Left lobe of liver (tissue), 2 donors: ENCODE measurements at places on chromosomes 4 and X.
A peak's percentile ranks its signal among the peaks of the same experiment; 100 is the strongest.

- DNase-seq: no peak
Observed at GRCh38 chrX:129034196-129034595, 489.1 kb downstream of the SMARCA1 start.

DNA sequence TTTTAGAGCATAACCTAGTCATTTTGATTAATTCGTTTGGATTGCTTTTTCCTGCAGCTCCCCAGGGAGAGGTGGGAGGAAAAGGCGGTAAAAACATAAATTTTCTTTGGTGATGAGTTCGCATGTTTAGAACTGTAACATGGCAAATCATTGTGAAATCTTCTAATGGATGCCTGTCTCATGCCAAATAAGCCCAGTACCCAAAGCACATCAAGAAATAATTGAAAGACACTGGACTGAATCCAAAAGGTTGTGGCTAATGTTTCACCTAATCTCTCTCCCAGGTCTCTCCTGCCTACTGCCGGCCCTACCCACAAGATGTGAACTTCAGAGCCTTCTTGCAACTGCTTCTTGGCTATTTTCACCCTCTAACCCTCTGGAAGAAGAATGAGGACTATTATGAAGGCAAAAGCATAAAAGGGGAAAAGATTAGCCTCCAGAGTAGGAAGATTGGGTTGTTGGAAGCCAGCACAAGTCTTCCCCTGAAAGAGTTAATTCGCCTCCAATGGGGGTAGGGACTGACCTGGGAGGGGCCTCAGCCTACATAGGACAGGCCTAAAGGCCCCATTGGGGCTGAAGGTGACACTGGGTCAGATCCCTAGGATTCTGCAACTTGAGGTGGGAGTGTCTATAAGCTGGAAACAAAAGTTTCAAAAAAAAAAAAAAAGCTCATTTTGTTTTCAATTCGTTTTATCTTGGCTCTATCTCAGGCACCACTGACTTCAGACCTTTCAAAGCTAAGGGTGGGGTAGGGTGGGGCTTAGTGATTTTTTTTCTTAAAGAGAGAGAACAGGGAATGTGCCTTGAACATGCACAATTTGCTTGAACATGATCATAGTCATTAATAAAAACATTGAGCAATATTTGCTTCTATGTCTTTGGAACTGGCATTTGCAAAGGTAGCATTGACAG is 278.6 kb upstream of the KLF3 start:
- peak; percentile 72 for DNase-seq

GRCh38 chr4:76657443-76657842 is 222.4 kb downstream of the SHROOM3 start:
- DNase-seq: no peak

DNA sequence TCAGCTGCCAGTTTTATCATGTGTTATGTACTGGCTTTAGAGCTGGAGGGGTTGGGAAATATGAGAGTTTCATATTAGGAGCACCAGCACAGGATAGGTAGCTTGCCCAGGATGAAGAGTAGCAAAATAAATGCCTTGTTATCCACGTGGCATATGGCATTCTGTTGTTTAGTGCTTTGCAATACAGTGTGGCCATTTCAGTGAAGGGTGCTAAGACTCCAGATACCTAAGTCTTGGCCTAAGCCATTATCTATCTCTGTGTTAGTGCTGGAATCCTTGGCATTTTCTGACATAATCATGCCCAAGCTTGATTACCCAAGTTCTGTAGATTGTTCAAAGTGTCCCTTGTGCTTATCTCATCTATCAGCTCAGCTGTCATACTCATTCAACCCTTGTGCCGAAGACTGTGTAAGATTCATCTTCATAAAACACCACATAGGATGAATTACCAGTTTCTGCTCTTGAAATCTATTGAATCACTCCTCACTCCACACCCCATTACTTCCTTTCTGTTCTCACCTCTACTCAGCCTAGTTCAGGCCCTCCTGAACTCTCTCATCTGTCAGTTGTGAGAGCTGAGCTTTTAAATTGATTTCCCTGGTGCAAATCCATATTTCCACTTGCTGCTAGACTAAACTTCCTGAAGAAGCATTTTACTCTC is 73.5 kb downstream of the CLCN5 start:
- DNase-seq: no peak

DNA sequence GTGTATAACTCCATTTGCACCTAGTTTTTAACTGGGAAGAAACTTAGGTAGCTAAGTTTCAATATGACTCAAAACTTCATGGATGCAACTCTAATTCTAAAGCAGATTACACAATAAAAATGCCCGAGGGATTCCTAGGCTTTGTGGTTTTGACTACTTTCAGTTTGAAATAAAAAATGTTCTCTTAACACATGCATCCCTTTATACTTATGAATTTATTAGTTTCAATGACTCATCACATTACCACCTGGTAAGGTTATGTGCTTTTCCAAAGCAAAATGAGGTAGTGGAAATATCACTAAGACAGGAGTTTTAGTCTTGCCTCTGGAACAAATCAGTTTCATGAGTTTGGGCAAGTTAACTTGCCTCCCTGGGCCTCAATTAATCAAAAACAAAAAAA is 125.5 kb downstream of the OPHN1 start:
- DNase-seq: no peak

GRCh38 chr4:101218346-101218745 is 129.0 kb downstream of the PPP3CA start:
- DNase-seq: no peak

- no peak for DNase-seq
Observed at GRCh38 chr4:84920617-84921016, 45.9 kb downstream of the WDFY3 start.

GRCh38 chr4:22667332-22667940 is 25.3 kb upstream of the GBA3 start:
- no peak for DNase-seq

- no peak for DNase-seq
Observed at GRCh38 chr4:61445374-61446063, 245.4 kb downstream of the ADGRL3 start.

GRCh38 chrX:130204647-130205046 is 32.9 kb downstream of the RAB33A start:
- DNase-seq: no peak

DNA sequence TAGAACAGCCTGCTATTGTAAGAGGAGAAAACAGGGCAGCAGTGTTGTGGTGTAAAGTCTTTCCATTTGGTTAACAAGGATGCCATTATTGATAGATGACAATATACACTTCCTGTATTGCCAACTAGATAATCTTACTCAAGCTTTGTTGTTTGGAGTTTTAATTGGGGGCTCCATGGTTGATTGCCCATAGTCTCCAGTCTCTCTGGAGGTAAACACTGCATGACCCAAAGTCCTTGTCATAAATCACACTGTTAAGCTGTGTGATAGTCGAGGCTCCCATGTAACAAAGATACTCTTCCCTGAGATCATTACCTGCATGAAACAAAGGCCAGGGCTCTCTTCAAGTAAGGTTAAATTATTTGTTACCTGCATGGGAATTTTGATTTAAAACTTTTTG is 394.6 kb downstream of the C4orf33 start:
- no peak for DNase-seq

DNA sequence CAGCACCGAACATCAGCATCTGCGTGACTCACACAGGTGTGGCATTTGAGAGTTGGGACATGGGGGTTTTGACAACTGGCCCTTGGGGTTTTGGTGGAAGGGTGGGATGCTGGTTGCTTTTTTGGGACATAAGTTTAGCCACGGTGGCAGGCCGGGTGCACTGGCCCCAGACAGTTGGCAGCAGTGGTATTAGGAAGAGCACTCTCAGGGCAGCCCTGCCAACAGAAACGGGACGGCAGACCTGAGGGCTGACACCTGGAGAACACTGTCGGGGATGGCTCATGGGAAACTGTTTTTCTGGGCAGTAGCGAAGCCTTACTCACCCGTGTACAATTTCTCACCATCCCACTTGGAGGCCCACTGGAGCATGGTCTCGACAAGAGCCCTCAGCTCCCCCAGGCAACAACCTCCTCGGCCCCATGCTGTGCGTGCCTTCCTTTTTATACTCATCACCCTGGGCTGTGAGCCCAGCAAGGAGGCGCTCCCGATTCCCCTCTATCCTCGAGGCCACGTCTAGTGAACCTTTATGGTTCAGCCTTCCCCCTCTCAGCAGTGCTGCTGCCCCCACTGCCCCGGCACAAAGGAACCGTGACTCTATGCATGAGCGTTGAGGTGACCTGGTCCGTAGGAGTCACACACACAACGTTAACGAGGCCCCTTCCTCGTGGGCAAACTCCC is 30.6 kb downstream of the WDR1 start:
- no peak for DNase-seq

- no peak for DNase-seq
Observed at GRCh38 chrX:40573763-40574162, 7.0 kb upstream of the ATP6AP2 start.

DNA sequence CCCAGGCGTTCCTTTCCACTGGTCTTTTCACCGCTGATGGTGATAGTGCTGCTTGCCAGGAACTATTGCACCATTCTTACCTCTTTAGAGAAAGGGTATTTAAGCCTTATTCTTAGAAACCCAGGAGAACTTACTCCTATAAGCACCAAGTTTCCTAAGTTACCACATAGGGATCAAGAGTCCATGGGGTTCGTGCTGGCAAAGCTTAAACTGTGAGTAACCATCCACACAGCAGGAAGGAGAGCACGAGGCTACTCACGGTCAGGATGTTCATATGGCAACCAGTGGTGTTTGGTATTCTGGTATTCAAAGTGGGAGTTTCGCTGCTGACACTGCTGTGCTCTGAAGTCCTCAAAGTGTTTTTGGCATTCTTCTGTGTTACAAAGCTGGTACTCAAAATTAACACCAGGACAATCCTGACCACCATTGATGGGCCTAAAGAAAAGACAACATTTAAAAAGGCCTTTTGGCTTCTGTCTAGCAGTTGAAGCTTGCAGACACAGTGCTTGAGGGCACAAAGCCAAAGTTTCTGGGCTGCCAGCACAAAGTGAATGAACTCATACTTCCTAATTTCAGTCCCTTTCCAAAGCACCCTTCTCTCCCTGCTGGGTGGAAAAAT is 256.9 kb downstream of the ADAMTS3 start:
- DNase-seq: peak; percentile 74

DNA sequence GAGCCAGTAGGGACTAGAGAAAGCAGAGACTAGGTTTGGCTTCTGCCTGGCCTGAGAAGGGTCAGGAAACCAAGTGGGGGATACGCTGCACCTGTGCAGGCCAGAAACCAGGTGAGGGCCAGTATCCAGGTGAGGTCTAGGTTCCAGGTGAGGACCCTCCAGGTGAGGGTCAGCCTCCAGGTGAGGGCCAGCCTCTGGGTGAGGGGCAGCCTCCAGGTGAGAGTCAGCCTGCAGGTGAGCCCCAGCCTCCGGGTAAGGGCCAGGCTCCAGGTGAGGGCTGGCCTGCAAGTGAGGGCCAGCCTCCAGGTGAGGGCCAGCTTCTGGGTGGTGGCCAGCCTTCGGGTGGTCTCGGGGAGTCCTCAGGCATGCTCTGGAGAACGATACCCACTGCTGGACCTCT is 238.8 kb downstream of the USP46 start:
- DNase-seq: no peak
